ENCODE measurements at places on chromosomes 12 and 14.

- peak; percentile 42 for DNase-seq
These were observed 22.0 kb upstream of the NUDT14 start for GRCh38 chr14:105203057-105203531.

- no peak for DNase-seq
These were observed 798 bp downstream of the PDZRN4 start for GRCh38 chr12:41188841-41189394.

DNA sequence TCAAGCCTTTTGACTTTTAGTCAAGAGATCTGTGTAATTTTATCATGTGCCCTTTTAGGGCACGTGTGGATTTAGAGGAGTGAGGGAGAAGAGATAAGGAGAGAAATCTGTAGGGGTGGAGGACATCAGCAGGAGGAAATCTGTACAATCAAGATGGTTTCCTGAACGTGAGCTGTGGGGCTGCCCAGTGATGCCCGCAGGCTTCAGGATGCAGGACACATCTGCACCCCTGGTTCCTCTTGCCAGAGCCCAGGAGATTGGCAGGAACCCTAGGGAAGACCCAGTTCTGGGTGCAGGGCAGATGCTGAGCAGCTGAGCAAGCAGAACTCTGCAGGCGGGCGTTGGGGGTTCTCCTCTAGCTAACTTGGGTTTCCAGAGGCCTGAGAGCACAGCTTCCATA, 11.6 kb upstream of the TESPA1 start:
- no peak for DNase-seq

GRCh38 chr14:42664190-42664589, 1057.5 kb downstream of the LRFN5 start:
- DNase-seq = no peak

- no peak for DNase-seq
These were observed 29.6 kb downstream of the NR1H4 start for GRCh38 chr12:100503228-100503628.

GRCh38 chr14:87785897-87786296, 207.1 kb downstream of the GALC start:
- DNase-seq = no peak

DNA sequence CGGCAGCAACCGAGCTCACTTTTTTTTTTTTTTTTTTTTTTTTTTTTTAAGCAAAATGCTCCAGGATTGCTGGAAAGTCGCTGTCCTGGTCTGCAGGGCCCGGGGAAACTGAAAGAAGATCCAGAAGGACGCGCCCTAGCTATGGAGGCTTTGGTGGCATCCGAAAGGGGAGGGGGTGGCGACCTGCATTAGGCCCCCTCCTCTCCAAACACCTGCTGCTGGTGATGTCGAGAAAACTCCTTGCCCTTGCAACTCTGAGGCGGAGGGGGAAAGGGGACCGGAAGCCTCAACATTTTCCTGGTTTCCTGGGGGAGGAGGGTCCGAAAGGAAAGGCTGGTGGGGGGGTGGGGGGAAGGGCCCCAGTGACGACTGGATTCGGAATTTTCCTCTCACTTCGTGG, 421.1 kb downstream of the VRK1 start:
- no peak for DNase-seq

DNA sequence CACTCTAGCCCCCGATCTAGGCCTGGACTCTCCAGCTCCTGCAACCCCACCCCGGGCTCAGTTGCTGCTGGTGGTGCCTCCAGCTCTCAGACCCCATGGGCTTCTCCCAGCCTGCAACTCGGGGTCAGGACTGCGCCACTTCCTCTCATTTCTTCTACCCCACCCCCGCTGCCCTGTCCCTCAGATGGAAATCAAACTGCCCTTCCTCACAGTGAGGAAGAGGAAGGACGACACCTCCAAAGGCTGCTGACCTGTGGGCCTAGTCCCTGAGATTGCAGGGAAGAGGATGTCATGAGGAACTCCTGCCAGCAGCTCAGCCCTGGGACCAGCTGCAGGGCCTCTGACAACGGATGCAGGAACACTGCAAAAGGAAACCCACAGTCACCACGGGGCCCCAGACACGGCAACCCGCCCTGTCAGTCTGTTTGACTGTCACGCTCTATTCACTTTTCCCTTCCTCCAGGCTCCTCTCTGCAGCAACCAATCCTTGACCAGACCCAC, 29.3 kb upstream of the PNMA1 start:
- DNase-seq = no peak

DNA sequence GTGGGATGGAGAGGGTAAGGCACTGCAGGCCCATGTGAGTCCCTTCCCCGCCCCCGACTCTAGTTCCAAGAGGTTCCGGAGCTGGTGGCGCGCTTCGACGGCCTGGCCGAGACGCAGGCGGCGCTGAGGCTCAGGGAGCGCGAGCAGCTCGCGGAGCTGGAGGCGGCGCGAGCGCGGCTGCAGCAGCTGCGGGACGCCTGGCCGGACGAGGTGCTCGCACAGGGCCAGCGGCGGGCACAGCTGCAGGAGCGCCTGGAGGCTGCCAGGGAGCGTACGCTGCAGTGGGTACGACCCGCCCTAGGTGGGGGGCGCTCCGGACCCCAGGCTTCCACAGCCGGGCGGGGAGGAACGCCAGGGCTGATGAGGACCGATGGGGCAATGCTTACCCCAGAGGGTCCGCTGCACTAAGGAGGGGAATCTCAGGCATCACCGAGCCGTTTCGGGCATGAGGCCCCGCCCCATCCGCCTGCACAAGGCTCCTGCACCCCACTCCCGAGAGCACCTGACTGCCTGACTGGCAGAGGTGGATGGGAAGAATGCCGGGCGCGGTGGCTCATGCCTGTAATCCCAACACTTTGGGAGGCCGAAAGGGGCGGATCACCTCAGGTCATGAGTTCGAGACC, 4.9 kb downstream of the CFAP73 start:
- no peak for DNase-seq

DNA sequence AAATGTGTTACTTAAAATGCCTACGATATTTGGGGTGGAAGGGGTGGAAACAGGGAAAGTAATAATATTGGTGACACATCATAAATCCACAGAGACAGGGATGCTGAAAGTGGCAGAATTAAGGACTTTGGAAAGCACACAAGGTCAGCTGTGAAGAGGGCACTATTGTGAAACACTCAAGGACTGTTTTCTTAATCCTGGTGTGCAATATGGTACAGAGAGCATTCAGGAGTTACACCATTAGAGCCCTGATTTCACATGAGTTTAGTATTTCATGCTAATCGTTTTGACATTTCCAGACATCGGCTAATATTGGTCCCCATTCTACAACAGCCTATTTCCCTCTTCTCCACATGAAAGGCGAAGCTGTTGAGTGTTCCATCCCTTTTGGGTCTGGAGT, 219.2 kb downstream of the MSRB3 start:
- no peak for DNase-seq

DNA sequence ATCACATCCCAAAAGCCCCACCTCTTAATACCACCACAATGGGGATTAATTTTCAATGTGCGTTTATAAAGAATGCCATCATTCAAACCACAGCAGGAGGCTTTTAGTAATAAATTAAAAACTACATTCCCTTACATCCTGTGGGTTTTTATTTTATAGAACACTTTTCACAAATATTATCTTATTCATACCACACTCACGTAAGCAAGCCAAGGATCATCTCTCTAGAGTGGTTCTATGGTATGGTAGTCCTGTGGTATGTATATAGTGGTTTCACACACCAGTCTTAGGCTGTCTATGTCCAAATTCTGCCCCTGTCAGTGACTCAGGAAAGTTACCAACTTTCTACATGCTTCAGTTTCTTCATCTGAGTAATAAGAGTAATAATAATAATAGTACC, 100.2 kb downstream of the GALC start:
- DNase-seq = no peak

- no peak for DNase-seq
These were observed 370.4 kb downstream of the ALG10 start for GRCh38 chr12:34392741-34393085.

- DNase-seq = no peak
These were observed 9.7 kb downstream of the GLRX5 start for GRCh38 chr14:95544588-95544987.

GRCh38 chr12:104134882-104135281, 3.1 kb downstream of the NFYB start:
- DNase-seq = no peak

DNA sequence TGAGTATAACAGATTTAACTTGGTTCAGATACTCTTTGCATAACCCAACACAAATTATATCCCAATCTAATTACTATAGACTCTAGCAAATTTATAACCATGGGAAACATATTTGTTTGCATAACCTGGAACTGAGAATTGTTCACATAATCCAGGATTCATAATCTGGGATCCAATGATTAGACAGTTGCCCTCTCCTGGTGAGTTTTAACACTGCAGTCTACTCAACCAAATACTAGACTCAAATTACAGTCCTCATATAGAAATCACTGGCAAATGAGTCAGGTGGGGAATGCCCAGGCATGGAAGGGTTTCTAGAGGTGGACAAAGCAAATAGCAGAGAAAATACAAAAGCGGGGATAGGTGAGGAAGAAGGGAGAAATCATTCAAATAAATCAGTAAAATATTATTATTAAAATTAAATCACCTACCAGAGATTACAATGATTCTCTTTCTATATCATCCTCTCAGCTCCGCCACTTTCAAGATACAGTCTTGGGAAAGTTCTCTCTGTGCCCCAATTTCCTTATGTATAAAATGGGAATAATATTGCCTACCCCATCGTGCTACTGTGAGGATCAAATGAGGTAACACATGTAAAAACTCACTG, 9.4 kb downstream of the GCH1 start:
- DNase-seq = no peak

DNA sequence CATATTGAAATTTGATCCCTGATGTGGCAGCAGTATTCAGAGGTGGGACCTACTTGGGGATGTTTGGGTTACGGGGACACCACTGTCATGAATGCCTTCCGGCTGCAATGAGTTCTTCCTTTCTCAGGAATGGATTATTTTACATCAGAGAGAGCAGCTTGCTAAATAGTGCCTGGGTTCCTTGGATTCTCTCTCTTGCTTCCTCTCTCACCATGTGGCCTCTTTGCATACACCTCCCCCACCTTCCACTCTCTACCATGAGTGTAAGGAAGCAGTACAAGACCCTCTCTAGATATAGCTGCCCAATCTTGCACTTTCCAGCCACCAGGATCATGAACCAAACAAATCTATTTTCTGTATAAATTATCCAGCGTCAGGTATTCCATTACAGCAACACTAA, 15.4 kb upstream of the SCAF11 start:
- no peak for DNase-seq

GRCh38 chr12:118050972-118051910, 9.7 kb downstream of the WSB2 start:
- no peak for DNase-seq

- no peak for DNase-seq
These were observed 7.0 kb downstream of the CORO1C start for GRCh38 chr12:108724054-108724889.

GRCh38 chr12:109863847-109864712, 16.3 kb downstream of the GLTP start:
- no peak for DNase-seq

- DNase-seq = no peak
These were observed 102.8 kb upstream of the FGD4 start for GRCh38 chr12:32296567-32296966.

GRCh38 chr12:83102499-83102898, 415.8 kb downstream of the TMTC2 start:
- no peak for DNase-seq

DNA sequence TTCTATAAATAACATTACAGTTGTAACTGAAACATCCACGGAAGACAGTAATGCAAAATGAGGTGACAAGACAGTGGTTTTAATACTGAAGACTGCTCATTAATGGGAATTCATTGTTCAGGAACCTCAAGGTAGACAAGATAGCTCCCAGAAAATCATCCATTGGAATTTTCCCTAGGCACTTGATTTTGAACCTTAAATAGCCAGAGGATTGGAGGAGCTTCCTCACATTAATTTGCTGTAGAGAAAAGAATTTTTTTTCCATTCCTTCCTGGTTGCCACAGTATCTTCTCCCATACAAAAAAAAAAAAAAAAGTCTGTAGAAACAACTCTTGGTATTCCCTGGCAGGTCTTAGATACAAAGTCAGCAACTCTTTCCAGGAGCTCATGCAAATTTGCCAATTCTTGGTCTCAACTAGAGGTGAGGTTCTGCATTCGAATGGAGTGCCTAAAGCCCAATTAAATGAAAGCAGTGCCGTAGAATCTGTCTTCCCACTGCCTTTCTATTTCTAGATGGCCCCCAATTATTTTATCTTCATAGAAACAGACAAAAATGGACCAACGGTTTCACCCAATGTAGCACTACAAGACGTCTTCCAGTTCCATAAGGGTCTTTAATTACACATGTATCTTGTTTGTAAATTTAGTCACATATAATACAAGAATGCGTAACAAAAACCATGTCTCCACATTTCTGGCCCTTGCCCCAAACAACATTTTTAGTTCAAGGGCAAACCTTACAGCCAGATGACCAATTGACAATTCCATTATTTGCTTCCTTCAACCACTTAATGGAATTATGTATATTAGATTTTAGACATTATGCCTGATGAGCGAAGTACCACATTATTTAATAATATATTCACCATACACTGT, 13.5 kb downstream of the SLC38A2 start:
- no peak for DNase-seq

GRCh38 chr12:76622351-76622750, 62.8 kb upstream of the OSBPL8 start:
- DNase-seq = no peak

GRCh38 chr14:74562515-74563232, 49.4 kb downstream of the LTBP2 start:
- no peak for DNase-seq

DNA sequence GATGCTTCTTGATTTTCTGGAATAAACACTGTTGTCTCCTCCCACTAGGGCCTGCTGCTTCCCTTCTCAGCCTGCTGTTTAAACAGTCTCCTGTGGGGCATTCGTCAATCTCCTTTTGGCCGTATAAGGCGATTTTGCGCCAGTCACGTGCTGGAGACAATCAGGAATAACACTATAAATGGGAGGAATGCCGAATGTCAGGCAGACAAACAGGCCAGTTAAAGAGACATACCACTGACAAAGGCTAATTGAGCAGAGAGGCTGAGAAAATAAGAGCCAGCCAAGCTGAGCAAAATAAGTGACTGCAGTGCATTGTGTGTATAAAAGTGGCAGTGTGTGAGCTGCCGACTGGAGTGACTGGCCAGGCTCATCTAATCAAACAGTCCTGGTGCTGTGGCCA, 23.3 kb downstream of the DMAC2L start:
- no peak for DNase-seq

DNA sequence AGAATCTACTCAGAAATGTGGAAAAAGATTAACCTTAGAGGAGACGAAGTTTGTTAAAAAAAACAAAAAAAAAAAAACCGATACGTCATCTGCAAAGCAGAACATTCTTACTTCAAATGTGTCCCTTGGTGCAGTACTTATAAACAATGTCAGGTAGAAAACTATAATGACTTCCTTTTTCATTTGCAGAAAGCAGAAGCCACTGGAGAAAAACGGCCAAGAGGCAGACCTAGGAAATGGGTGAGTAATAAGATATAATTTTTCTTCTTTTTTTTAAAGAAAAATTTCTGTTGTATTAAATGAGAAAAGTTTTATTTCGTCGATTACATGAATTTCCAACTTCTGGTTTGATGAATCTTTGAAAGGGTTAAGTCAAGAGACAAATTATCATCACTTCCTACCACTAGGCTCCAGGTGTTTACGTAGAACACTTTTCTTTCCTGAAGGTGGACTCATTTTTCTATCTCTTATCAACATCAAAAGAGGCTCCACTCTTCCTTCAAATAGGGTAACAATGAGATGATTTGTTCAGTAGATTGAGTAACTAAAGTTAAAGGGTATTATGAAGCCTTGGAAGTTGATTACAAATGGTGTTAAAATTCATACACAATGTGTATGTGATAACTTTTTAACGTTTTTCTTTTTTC, 14.2 kb downstream of the HMGA2 start:
- DNase-seq = no peak

GRCh38 chr12:115348301-115348700, 664.3 kb upstream of the TBX3 start:
- no peak for DNase-seq
